Mesothelial cell of epicardium (in vitro differentiated cells): ENCODE measurements at places on chromosomes 5 and 9. TPM values are rescaled to one million over a fixed set of nuclear protein-coding genes. Genes with fewer than 3 reads are reported as not detected.

Gene THBS4
- 15.6 to 17.3 TPM (median 17.1 TPM) in 3 replicates for total RNA-seq

Gene LYSMD3
- 14.5 to 16.8 TPM (median 14.8 TPM) in 3 replicates for total RNA-seq

Gene CCNI2
- total RNA-seq: 1.5 to 2.5 TPM (median 1.8 TPM) in 3 replicates

GRCh38 chr5:69034898-69035297 lies 58.9 kb upstream of the SLC30A5 start:
- DNase-seq: no peak

Gene HAVCR2
- 0.84 to 1.2 TPM (median 0.86 TPM) in 3 replicates for total RNA-seq

Gene GADD45G
- total RNA-seq: 1.0 to 2.0 TPM (median 1.8 TPM) in 3 replicates

GRCh38 chr5:142753116-142753631 lies 17.0 kb upstream of the ARHGAP26 start:
- no peak for DNase-seq

Gene PNPLA7
- total RNA-seq: 5.3 to 5.7 TPM (median 5.6 TPM) in 3 replicates

GRCh38 chr5:72347801-72348308 lies 27.7 kb downstream of the PTCD2 start:
- DNase-seq: no peak

GRCh38 chr9:91359734-91360470 lies 1.8 kb downstream of the AUH start:
- DNase-seq: no peak

DNA sequence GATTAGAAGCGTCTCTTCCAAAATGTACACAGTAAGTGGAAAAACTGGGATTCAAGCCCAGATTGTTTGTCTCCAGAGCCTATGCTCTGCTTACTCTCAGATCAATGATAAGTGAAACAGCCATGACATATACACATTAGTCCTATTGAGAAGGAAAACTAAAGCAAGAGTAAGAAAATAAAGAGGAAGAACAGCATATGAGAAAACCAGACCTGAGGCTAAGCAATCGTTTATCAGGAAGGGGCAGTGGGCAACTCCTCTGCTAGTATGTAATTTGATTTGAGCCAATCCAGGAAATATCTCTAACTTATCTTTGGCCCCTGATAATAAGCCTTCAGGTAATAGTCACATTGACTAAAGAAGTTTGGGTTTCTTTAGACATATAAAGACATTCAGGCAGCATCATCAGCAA lies 789.9 kb upstream of the C9orf72 start:
- no peak for DNase-seq

DNA sequence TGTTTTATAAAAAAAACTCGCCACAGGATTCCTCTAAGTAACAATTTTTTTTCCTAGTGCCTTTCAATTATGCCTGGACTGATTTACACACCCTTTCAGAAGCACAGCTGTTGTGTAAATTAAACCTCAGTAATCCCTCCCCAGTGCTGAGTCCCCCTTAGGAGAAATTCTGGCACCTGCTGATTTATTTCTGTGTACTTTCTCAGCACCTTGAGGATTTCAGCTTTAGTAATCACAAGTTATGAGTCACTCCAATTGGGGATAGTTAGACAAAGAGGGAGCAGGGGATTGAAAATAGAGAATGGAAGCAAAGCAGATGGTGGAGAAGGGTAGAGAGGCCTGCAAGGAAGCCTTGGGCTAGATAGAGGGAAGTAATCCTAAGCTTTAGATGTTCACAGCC lies 171.7 kb downstream of the TTLL11 start:
- DNase-seq: no peak

DNA sequence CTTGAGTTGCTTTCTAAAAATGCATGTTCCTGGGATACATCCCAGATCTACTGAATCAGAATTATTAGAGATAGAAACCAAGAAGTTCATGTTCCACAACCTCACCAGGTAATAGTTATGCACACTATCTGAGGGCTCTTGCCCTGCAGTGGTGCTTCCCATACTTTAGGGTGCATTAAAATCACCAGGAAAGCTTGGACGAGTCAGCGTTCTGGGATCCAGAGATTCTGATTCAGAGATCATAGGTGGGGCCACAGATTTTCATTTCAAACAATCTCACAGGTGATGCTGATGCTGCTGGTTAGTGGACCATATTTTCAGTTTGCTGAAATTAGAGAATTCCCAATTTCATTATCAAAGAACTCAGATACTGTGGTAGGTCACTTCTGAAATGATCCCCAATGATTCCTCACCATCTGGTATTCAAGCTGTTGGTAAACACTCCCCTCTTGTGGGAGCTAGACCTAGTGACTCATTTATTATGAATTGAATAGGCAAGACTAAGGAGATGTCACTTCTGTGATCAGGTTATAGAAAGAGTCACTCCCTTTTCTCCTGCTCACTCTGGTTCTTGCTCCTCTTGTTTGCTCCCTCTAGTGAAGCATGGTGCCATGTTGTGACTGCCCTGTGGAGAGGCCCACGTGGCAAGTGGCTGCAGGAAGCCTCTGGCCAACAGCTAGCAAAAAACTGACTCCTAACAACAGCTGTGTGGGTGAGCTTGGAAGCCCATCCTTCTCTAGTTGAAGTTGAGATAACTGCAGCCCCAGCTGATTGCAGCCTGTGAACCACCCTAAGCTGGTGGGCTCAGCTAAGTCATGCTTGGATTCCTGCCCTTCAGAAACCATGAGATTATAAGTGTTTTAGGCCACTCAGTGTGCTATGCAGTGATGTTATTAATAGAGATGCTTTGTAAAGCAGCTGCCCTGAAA lies 59.8 kb downstream of the SH3TC2 start:
- no peak for DNase-seq

DNA sequence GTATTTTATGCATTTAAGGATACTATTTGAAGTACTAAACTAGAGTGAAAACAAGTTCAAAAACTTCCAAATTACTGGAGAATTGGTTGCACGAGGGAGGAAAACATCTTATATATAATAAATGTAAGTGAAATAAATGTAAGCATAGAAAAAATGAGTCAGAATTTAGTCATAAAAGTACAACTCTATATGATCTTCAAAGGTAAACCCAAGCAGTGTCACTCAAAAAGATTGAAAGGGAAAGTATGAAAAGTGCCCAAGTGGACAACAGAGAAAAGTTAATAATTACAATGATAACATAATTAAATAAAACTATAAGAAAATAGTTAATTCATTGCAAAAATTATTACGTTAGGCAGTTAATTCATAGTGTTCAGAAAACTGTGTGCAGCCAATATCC lies 2288.5 kb upstream of the C9orf72 start:
- DNase-seq: no peak

Gene TMEM174
- total RNA-seq: not detected in 3 replicates

Gene SPATA31A5
- not detected in 3 replicates for total RNA-seq

DNA sequence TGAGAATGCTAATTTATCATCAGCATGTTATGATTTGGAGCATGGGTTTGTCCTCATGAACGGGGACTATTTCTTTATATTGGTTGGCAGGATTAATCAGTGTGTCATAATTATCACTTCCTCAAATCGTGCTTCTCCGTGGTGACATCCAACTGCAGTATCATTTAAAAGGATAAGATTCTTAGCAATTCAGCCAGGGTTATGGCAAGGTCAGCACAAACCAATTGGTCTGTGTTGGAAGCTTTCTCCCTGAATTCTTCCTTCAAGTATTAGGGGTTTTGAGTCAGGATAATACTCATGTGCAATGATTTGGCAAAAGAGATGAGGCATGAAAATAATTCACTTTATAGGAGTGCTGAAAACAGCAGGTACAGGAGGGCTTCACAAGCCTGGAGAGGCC lies 5.5 kb upstream of the CAMLG start:
- no peak for DNase-seq

Gene FREM1
- 60.5 to 71.4 TPM (median 62.9 TPM) in 3 replicates for total RNA-seq

Gene NME5
- 2.4 to 3.4 TPM (median 2.7 TPM) in 3 replicates for total RNA-seq

- no peak for DNase-seq
Measured at GRCh38 chr5:72007336-72008111, 99.8 kb upstream of the MAP1B start.

GRCh38 chr9:135865531-135865930 lies 41.8 kb downstream of the CAMSAP1 start:
- DNase-seq: no peak

DNA sequence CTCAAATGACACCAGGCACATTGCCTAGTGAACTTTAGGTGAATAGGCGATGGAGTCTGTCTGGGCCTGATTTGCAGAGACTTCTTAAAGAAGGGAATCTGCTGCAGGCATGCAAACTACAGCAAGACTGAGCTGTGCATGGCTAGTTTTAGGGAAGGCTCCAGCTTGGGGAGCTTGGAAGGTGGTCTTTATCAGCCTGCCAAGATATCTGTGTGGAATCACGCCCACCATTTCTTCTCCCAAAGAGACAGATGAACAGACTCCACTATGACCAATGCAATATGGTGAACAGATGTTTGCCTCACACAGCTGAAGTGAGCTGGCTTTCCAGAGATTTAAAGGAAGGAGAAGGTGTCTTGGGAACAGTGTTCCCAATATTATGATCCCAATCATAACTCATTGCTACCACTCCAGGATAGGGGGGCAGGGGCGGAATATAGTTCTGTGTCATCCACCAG lies 129.0 kb upstream of the HMHB1 start:
- DNase-seq: no peak

GRCh38 chr5:3051400-3051799 lies 299.9 kb upstream of the IRX2 start:
- no peak for DNase-seq

GRCh38 chr9:129866394-129867135 lies 31.3 kb downstream of the USP20 start:
- no peak for DNase-seq

DNA sequence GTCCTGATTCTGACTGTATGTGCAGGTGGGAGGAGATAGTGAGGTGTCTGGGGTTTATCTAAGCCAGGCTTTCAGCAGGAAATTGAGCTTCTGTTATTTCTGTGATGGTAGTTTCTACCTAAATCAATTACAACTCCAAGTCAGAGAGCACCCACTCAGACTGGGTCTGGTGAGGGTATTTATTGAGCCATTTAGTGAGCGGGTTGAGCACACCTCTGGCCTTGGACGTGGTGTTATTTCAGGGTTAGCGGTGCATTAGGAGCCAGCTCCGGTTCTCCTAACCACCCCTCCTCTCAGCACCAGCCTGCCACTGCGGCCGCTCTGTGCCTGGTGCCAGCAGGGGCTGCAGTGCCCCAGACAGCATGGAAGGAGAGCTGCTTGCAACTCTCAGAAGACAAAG lies 238.9 kb downstream of the CACNA1B start:
- DNase-seq: no peak

Gene LIX1
- total RNA-seq: 9.9 to 12.0 TPM (median 10.7 TPM) in 3 replicates

DNA sequence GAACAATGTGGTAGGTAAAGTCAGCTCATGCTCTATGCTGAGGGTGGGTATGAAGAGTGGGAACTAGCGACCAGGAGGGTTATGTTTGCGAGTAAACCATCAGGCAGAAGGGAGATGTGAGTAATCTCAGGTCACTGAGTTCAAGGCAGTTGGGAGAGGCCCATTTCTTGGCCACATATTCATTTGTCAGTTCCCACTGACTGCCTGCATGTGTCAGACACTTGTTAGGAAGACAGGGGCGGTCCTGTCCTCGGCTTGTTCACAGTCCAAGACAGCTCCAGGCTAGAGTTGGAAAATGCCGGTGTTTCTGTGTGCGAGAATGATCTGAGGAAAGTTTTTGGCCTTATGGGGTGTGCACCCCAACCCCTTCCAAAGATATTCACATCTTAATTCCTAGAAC lies 48.6 kb upstream of the GDNF start:
- DNase-seq: no peak

Gene INSL6
- total RNA-seq: not detected in 3 replicates

DNA sequence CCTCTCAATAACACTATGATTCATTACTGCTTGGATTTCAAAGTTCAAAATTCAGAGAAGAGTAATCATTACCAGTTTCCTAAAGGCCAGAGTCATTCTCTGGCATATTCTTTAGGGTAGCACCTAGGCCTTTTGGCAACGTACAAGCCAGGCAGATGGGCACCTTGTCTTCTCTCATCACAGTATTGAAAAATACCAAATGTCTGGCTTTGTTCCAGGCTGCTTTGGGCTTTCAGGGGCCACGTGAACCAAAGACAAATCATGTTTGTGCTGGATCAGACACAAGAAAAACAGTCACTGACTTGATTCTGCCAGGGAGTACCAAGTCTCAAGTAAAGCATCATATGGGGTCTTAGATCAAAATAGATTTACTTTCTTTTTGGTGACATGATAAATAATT lies 15.5 kb downstream of the MEGF9 start:
- DNase-seq: no peak

DNA sequence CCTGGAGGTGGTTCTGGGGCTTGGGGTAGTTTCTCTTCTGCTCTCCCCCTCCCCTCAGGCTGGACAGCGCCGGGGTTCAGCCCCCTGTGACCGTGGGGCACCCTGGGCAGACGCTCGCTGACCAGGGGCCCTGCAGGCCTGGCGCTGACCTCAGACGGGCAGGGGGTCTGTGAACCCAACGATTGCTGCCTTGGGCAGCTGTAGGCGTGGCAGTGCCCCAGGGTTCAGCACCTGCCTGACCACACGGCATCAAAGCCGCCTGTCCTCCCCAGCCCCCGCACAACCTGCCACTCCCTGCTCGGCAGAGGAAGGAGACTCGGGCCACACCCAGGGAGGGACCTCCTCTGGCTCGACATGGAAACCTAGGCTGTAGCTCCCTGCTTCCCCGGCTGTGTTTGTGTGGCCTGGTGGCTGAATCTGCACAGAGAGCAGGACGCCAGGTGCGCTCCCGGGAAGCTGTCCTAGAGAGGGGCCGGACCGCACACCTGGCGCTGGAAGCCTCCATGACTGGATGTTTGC lies 12.2 kb downstream of the LCN12 start:
- DNase-seq: no peak

Gene ZNF366
- total RNA-seq: not detected in 3 replicates

GRCh38 chr5:8807636-8808035 lies 738.2 kb downstream of the SEMA5A start:
- no peak for DNase-seq

DNA sequence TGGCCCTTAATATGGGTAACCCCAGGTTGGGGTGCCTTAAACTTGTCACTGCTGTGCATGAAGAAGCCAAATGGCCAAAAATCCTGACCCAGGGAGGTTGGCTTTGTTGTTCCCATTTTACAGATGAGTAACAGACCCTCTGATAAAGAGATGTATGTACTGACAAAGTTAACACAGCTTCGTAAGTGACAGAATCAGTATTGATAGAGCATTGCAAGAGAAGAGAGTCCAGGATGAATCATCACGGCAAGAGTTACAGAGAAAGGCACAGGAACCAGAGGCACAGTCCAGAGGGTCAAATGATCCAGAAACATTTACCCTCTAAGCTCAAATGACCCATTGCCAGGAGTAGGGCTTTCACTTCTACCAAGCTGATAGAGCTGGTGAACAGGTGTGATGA lies 103.8 kb upstream of the SMC2 start:
- no peak for DNase-seq

Gene MELK
- total RNA-seq: 14.8 to 15.4 TPM (median 15.0 TPM) in 3 replicates
